ENCODE measurements at places on chromosomes 13 and 19.

- DNase-seq = no peak
Measured at GRCh38 chr19:56301886-56302620, 12.6 kb downstream of the ZSCAN5A start.

- no peak for DNase-seq
Measured at GRCh38 chr13:35850569-35850968, 280.6 kb downstream of the DCLK1 start.

- DNase-seq = peak; percentile 34
Measured at GRCh38 chr19:7678971-7679751, 1.5 kb upstream of the TRAPPC5 start.

DNA sequence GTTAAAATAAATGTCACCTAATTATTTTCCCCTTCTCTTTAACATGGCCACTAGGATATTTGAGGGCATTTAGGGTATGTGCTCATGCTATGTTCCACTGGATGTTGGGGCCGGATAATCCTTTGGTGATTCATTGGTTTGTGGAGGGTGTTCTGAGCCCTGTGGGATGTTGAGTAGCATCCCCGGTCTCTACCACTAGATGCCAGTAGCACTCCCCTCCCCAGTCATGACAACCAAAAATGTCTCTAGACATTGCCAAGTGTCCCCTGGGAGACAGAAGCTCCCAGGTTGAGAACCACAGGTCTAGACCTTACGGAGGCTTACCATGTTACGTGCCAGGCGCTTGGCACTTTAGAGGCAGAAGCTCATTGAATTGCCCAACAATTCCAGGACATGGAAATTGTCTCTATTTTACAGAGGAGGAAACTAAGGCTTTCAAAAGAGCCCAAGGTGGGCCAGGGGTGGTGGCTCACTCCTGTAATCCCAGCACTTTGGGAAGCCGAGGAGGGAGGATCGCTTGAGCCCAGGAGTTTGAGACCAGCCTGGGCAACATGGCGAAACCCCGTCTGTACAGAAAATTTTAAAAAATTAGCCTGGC, 14.1 kb downstream of the SHANK1 start:
- no peak for DNase-seq

DNA sequence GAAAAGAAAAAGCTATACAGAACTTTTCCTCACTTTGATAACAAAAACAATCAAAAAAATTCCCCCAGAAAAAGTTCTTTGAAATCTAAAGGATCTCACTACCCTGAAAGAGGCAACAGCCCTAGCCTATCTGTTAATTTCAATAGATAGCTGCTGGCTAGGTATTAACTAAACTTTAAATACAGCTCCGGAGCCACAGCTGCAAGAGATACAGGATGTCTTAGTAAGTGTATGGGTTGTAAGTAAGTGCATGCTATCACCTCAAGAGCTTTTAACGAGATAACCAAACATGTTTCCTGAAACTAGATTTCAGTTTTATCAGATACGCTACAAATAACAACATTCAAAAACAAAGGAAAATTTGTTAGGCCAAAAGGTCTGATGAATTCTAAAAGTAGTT, 148.4 kb downstream of the KLF12 start:
- no peak for DNase-seq

GRCh38 chr13:66853564-66853963, 376.6 kb downstream of the PCDH9 start:
- DNase-seq = no peak

DNA sequence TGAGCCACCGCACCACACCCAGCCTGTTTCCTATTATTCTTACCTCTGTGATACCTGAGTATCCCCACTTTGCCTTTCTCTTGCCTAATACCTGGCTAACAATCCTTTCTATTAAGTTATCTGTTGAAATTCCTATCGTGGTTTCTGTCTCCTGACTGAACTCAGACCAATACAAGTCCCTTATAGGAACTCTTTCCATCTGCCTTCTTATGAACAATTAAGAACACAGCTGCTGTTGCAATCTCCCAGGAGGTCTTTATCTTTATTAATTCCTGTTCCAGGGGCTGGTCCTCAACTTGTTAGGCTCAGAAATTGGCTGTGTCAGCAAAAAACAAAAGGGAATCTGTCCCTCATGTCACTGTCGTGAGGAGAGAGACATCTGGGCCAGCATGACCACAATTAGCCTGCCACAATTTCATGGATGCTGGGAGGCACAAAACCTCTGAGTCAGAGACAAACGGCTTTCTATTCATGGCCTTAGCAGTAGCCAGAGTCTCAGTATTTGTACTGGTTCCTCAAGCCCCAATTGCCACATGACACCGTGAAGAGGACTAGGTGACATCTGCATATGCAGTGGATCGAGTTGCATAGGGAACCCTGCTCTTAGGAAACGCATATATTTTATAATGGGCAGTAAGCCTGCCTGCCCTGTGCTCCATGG, 58.2 kb downstream of the NUFIP1 start:
- DNase-seq = no peak

DNA sequence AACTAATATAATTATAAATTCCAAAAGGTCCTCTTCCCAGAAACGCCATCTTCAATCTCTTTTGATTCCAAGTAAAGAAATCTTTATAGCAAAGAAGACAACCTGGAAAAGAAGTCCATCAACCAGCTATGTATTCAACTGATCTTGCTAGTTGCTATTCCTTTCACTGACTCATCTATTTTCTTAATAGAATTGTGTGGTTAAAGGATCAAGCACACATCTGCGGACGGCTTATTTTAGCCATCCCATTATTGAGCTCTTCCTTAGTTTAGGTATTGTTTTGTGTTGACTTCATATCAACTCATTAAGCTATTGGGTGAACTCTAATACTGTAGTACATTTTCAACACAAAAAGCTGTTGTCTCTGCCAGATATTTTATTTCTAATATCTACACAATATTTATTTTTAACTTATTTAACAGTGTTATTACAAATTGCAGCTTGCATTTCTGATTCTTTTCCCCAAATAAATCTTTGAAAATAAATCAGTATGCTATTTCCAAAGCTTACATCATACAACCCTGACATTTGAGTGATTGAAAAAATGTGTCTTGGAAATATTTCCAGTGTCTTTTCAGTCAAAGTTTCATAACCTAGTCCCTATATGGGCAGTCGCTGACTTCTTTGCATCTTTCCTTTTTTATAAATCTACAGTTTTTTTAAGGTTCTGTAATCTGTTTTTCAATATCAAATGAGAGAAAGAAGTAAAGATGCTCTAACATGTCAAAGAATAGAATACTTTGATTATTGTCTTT, 158.8 kb upstream of the SPRY2 start:
- no peak for DNase-seq

- no peak for DNase-seq
Measured at GRCh38 chr19:6362027-6362350, 658 bp downstream of the CLPP start.

GRCh38 chr13:87129602-87130300, 541.4 kb upstream of the SLITRK5 start:
- no peak for DNase-seq

- no peak for DNase-seq
Measured at GRCh38 chr19:1394252-1395193, 6.8 kb downstream of the GAMT start.

GRCh38 chr13:51643105-51643881, 59.0 kb downstream of the WDFY2 start:
- no peak for DNase-seq

DNA sequence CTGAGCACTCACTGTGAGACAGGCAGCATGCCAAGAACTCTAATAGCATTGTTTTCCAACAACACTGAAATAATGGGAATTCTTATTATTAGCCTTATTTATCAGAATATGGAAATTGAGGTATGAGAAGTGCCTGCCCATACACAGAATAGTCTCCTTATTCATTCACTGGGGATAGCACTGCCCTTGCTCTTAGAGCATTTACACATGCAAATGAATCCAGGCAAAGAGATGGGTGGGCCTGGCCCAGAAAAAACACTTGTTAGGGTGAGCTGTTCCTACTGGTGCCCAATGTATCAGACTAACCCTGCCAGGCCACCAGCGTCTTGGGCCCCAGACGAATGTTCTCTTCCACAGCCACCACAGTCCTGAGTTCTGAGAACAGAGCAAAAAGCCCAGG, 112.9 kb downstream of the TUBA3C start:
- DNase-seq = no peak

GRCh38 chr19:35294859-35295791, 3.2 kb downstream of the MAG start:
- DNase-seq = no peak

- no peak for DNase-seq
Measured at GRCh38 chr13:73440296-73440895, 381.6 kb downstream of the KLF5 start.

DNA sequence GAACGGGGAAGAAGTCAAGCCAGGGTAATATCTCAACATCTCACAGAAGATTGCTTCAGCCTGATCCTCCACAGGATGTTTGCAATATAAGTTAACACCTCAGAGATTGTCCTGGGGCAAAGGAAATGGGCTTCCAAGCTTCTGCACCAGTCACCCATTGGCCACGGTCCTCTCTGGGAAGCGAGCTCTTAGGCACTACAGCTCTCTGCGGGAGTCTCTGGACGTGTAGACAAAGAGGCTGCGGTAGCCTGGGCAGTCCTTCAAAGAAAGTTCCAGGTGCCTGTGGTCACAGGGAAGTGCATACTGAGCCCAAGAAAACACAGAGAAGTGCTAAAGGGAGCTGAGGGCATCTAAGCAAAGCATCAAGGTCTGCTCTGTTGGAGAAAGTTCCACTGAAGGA, 805.7 kb downstream of the DIAPH3 start:
- DNase-seq = no peak

DNA sequence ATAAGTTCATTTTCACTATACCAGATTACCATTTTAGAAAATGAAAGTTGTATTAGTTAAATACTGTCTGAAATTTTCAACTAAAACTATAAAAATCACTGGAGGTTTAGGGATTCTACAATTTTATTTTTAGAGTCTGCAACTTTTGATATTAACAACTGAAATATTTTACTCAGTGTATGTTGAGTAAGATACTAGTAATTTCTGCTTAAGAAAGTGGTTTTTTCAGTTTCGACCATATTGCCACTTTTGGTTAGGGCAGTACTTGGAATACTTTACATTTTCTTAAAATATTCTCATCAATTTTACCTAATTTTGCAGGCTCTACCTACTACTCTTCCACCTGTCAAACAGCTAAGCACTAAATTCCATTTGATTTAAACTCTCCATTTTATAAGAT, 59.6 kb downstream of the KCNRG start:
- DNase-seq = no peak

DNA sequence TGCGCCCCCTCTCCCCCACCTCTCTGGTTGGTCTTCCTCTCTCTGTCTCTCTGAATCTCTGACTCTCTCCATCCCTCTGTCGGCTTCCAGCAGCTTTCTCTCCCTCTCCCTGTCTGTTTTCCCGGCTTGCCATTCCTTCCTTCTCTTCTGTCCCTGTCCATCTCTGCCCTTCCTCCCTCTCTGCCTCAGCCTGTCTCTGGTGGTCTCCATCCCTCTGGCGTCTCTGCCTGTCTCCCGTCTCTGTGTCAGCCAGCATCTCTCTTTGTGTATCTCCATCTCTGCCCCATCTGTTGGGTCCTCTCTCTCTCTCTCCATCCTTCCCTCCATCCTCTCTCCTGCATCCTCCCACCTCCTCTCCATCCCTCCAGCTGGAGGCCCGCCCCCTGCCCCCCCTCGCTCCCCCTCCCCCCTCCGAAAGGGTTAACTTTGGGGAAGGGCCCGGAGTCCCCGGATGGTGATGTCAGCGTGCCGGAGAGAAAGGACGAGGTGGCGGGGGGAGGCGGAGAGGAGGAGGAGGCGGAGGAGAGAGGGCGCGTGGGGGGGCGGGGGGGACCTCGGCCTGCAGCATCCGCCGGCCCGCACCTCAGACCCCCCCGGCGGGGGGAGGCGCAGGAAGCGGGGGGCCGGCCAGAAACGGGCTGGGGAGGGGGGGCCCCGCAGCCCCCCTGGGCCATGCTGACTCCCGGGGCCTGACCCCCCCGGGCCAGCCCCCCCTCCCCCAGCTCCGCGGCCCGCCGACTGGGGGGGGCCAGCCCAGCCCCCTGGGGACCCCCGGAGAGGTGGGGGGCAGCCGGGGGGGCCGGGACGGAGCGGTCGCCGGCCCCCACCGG, at the start of gene BRSK1:
Gene BRSK1, plus strand, starts transcription at position 450 of the 830 bp plus-strand sequence. CDS start 446 bp downstream, outside the sequence.
- DNase-seq = peak; percentile 9

- no peak for DNase-seq
Measured at GRCh38 chr19:7787141-7787540, 24.1 kb downstream of the CLEC4M start.

DNA sequence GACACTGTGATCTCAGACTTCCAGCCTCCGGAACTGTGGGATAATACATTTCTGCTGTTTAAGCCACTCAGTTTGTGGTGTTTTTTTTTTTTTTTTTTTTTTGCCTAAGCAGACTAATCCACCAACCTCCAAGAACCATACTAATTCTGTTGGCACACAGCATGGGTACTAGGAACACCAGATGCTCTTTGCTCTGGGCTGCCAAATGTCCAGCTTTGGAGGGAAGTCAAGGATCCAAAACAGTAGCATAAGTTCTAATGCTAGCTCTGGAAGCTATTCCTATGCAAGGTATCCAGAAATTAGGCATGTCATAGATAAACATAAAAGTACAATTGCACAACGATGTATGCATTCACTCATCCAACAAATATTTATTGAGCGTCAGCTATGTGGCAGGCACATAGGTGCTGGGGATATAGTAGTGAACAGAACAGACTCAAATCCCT, 64.5 kb upstream of the WDFY2 start:
- no peak for DNase-seq

GRCh38 chr19:14118165-14119051, 846 bp upstream of the PRKACA start:
- DNase-seq = no peak

- DNase-seq = no peak
Measured at GRCh38 chr13:79404985-79405384, 1.1 kb downstream of the RBM26 start.

GRCh38 chr13:53112522-53112921, 83.9 kb downstream of the OLFM4 start:
- DNase-seq = no peak

DNA sequence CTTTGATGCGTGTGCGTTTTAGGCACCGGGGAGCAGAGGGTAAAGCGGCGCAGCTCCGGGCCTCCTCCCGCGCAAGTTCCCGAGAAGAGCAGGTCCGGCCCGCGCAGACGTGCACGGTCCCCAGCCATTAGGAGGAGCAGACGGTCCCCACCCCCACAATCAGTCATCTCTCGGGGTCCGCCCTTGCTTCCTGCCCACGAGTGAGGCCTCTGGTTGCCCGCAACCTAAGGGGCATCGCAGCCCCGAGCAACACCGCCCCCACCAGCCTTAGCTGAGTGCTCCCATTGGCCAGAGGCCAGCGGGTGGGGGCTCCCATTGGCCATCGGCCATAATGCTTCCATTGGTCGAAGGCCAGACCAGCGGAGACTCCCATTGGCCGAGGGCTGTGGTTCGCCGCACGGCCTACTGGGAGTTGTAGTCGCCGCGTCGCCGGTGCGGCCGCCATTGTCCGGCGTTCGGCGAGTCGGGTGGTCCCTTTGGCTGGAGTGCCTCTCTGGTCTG, at the start of gene ZNF8:
Gene ZNF8, plus strand, starts transcription at position 415 of the 501 bp plus-strand sequence. CDS start 127 bp downstream, outside the sequence.
- peak; percentile 94 for DNase-seq

- no peak for DNase-seq
Measured at GRCh38 chr19:47096100-47096704, 17.4 kb downstream of the ZC3H4 start.

- no peak for DNase-seq
Measured at GRCh38 chr19:43599635-43600295, 3.4 kb downstream of the ZNF576 start.

GRCh38 chr19:4099041-4099764, 24.7 kb downstream of the MAP2K2 start:
- no peak for DNase-seq

Data from activated naive CD8-positive, alpha-beta T cell treated with anti-CD3 and anti-CD28 coated beads, Interleukin-2, amount 50 U/mL, for 16 hours (primary cell).